ENCODE measurements at places on chromosomes 12 and 14. TPM values are rescaled to one million over a fixed set of nuclear protein-coding genes. Genes with fewer than 3 reads are reported as not detected.
A peak's percentile ranks its signal among the peaks of the same experiment; 100 is the strongest.

DDX11 gene
- 121 TPM for total RNA-seq

- no peaks in the 10 kb centered on the region for H3K4me1 ChIP-seq
- no peak overlapping the region for H3K27ac ChIP-seq
- DNase-seq = no peak
- H3K36me3 ChIP-seq = no peaks in the 10 kb centered on the region
These were observed 127.6 kb upstream of the EVL start for GRCh38 chr14:99937475-99938244.

CD4 gene
- total RNA-seq = 324 TPM

OR6C2 gene
- total RNA-seq = not detected

ADAM21 gene
- not detected for total RNA-seq

GRCh38 chr12:8912914-8913313 lies 1.4 kb upstream of the PHC1 start:
- H3K4me1 ChIP-seq = peaks cover 10% of the 10 kb centered on the region
- H3K4me3 ChIP-seq = no peak overlapping the region
- H3K36me3 ChIP-seq = no peaks in the 10 kb centered on the region
- peaks cover 9% of the 10 kb centered on the region for H3K27me3 ChIP-seq

- H3K36me3 ChIP-seq = no peaks in the 10 kb centered on the region
- peaks cover 4% of the 10 kb centered on the region for H3K27me3 ChIP-seq
These were observed 11.0 kb upstream of the PTPRB start for GRCh38 chr12:70648191-70648590.

NR4A1 gene
- total RNA-seq = 10.5 TPM

- peaks cover 23% of the 10 kb centered on the region for H3K4me1 ChIP-seq
- no peaks in the 10 kb centered on the region for H3K36me3 ChIP-seq
- no peak overlapping the region for H3K27ac ChIP-seq
- no peaks in the 10 kb centered on the region for H3K27me3 ChIP-seq
- no peak overlapping the region for H3K4me3 ChIP-seq
These were observed 21.7 kb downstream of the SNRNP35 start for GRCh38 chr12:123479442-123480180.

DNA sequence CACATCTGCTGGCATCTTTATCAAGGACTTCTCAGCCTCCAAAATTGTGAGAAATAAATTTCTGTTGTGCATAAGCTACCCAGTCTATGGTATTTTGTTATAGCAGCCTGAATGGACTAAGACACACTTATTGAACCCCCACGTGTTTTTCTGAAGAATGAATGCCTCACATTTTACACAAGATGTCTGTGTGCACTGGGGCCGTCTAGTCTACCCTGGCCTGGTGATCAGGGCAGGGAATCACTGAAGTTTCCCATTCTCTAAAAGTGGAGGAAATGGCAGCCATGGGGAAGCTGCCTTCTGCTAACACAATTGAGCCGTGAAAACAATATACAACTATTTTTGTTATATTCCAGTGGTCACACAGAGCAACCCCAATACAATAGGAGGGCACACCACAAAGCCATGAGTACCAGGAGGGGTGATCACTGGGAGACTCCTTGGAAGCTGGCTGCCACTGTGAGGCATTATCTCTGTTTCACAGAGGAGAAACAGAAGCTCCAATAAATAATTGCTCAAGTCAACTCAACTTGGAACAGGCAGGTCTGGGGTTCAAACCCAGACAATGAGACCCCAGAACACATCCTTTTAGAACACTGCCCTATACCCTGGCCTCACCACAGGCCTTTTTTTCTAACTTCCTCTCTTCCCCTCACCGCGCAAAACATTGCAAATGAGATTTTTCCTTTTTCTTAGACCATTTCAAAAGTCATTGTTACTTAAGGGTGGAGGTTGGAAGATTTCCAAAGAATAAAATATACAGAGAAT lies 18.3 kb upstream of the LTA4H start:
- no peaks in the 10 kb centered on the region for H3K27me3 ChIP-seq
- no peak for DNase-seq
- H3K36me3 ChIP-seq = peaks cover 15% of the 10 kb centered on the region
- H3K4me3 ChIP-seq = no peak overlapping the region
- H3K4me1 ChIP-seq = peaks cover 11% of the 10 kb centered on the region
- no peak overlapping the region for H3K27ac ChIP-seq

DNA sequence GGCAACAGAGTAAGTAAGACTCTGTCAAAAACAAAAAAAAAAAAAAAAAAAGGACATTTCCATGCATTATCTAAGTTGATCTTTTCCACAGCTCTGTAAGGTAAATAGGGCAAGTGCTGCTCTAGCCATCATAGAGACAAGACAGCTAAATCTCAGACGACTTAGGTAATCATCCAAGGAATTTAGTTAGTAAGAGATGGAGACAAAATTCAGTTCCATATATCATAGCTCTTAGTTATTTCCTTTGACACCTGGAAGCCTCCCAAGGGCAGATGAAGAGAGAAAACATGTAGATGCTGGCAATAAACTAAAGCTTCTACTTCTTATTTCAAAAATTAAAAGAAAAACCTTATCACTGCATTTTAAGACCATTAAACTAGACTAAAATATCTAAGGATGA lies 48.7 kb downstream of the ST8SIA1 start:
- no peak for DNase-seq
- H3K27me3 ChIP-seq = no peaks in the 10 kb centered on the region
- no peak overlapping the region for H3K27ac ChIP-seq
- peaks cover 26% of the 10 kb centered on the region for H3K4me1 ChIP-seq

ASB2 gene
- 93.9 TPM for total RNA-seq

DNA sequence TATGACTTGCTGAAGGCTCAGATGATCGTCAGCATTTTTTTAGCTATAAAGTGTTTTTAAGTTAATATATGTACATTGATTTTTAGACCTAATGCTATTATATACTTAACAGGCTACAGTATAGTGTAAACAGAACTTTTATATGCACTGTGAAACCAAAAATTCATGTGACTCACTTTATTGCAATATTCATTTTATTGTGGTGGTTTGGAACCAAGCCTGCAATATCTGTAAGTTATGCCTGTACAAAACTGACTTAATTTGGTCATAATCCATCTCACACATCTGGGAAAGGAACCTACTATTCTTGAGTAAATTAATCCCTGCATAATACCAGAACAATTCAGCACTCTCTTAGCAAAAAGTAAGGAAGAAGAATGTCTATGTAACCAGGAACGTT lies 390.7 kb downstream of the SYT1 start:
- H3K27me3 ChIP-seq = no peaks in the 10 kb centered on the region
- no peaks in the 10 kb centered on the region for H3K36me3 ChIP-seq
- DNase-seq = no peak
- H3K27ac ChIP-seq = no peak overlapping the region

TSPAN9 gene
- total RNA-seq = 0.18 TPM

DNA sequence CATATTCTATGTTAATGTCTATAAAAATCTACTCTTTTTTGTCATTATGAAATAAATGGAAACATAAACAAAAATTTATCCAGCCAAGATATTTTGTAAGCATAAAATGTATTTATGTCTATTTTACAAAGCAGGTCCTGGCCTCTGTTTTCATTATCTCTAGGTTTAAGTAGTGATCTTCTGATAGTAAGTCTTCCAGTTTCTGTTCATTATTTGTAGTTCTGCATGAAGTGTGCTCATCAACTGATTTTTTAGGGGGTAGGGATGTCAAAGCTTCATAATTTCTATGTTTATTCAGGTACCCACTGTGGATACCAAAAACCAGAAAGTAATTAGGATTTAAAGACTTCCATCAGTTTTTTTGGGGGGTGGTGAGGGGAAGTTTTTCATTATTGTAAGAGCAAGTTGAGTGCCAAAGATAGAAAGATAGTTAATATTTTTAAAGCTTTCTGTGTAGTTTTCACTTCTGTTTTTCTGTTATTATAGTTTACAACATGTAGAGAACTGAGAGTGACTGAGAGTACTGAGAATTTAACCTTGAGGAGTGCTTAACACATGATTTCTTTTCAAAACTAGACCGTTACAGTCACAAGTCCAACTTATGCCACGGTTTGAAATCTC lies 30.6 kb upstream of the LMO3 start:
- H3K4me3 ChIP-seq = no peak overlapping the region
- H3K4me1 ChIP-seq = no peaks in the 10 kb centered on the region
- H3K27me3 ChIP-seq = no peaks in the 10 kb centered on the region
- H3K36me3 ChIP-seq = no peaks in the 10 kb centered on the region
- H3K27ac ChIP-seq = no peak overlapping the region

GRCh38 chr12:75868501-75868900 lies 163.1 kb downstream of the PHLDA1 start:
- DNase-seq = no peak
- H3K27me3 ChIP-seq = peaks cover 12% of the 10 kb centered on the region
- peaks cover 11% of the 10 kb centered on the region for H3K4me1 ChIP-seq
- H3K27ac ChIP-seq = no peak overlapping the region

DNA sequence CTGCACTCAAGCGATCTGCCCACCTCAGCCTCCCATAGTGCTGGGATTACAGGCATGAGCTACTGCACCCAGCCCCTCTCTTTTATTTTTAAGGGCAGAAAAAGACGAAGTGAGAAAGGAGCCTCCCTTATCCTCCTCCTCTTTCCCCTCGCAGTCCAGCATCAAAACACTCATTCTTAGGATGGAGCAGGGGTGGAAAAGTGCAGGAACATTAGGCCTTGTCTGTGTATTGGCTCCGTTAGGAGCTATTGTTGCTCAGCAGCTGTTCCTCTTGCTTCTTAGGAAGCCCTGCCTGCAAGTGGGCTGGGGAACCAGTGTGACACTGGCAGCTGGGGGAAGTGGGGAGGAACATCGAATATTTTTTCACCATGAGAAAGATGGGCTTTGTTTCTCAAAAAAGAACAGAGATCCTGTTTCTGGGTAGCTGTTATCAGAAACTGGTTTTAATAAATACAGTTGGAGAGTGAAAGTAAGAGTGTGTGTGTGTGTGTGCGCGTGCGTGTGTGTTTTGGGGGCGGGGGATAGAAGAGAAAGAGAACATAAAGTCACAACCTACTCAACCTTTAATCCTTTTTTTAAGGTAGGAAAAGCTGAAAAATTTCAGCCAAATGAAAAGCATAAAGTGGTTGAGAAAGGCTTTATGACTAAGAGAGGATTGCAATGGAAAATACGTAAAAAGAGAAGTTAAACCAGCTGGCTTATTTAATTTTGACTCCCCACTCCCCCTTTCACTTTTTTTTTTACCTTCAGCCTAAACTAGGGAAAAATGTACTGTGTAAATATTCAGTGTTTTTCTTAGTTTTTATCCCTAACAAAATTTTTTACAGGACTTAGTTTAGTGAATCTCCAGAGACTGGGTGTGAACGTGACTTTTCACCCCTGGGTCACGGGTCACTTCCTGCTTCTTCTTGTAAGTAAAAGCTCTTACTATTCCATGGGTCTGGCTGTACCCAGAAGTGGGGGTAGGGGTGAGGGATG lies 197.2 kb upstream of the PLEKHG7 start:
- H3K4me3 ChIP-seq = peak overlapping the region; percentile 74
- peak overlapping the region; percentile 91 for H3K27ac ChIP-seq
- no peaks in the 10 kb centered on the region for H3K27me3 ChIP-seq
- H3K4me1 ChIP-seq = peaks cover 46% of the 10 kb centered on the region
- H3K36me3 ChIP-seq = peaks cover 14% of the 10 kb centered on the region

DNA sequence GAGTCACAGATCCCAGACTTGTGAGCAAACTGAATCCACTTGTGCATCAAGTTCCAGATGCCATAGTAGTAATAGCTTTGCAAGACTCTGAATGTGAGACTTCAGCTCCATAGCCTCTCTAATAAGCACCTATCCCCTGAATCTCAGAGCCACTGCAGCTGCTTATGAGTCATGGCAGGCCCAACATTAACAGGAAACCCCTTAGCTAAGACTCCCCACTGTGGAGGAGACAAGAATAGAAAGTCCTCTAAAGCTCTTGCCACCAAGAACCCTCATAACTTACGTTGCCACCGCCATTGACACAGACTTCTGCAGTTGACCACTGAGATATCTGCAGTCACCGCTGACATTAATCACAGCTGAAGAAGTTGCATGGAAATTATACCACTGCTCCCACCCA lies 62.9 kb upstream of the PDE3A start:
- H3K27me3 ChIP-seq = no peaks in the 10 kb centered on the region
- H3K36me3 ChIP-seq = no peaks in the 10 kb centered on the region
- DNase-seq = no peak
- H3K27ac ChIP-seq = no peak overlapping the region
- H3K4me1 ChIP-seq = no peaks in the 10 kb centered on the region
- no peak overlapping the region for H3K4me3 ChIP-seq

DNA sequence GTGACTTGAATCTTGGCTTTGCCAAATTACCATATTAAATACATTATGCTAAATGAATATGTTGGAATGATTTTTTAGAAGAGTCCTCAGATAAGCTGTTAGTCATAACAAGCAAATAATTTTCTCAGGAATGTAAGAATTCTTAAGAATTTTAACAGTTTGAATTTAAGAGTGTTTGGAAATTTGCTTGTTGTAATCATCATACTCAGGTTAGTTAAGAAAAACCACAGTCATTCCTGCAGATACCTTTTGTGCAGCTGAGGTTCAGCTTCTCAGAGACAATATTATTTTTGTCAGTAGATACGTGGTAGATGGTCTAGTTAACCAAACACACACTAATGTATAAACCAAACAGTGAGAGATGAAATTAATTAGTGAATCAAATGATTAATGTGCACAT lies 8.9 kb downstream of the WNK1 start:
- peaks cover 59% of the 10 kb centered on the region for H3K4me1 ChIP-seq
- H3K27me3 ChIP-seq = no peaks in the 10 kb centered on the region
- H3K36me3 ChIP-seq = peaks cover 60% of the 10 kb centered on the region
- no peak overlapping the region for H3K4me3 ChIP-seq
- H3K27ac ChIP-seq = no peak overlapping the region

GRCh38 chr14:75249251-75249957 lies 29.2 kb upstream of the FOS start:
- H3K27me3 ChIP-seq = peaks cover 56% of the 10 kb centered on the region
- DNase-seq = peak; percentile 92
- peak overlapping the region; percentile 46 for H3K4me3 ChIP-seq
- H3K27ac ChIP-seq = peak overlapping the region; percentile 45
- no peaks in the 10 kb centered on the region for H3K36me3 ChIP-seq

- H3K27me3 ChIP-seq = no peaks in the 10 kb centered on the region
- H3K4me1 ChIP-seq = no peaks in the 10 kb centered on the region
- H3K36me3 ChIP-seq = no peaks in the 10 kb centered on the region
- DNase-seq = no peak
- H3K4me3 ChIP-seq = no peak overlapping the region
- no peak overlapping the region for H3K27ac ChIP-seq
These were observed 277.4 kb downstream of the CCER1 start for GRCh38 chr12:90677552-90677951.

ASCL1 gene
- not detected for total RNA-seq

DNA sequence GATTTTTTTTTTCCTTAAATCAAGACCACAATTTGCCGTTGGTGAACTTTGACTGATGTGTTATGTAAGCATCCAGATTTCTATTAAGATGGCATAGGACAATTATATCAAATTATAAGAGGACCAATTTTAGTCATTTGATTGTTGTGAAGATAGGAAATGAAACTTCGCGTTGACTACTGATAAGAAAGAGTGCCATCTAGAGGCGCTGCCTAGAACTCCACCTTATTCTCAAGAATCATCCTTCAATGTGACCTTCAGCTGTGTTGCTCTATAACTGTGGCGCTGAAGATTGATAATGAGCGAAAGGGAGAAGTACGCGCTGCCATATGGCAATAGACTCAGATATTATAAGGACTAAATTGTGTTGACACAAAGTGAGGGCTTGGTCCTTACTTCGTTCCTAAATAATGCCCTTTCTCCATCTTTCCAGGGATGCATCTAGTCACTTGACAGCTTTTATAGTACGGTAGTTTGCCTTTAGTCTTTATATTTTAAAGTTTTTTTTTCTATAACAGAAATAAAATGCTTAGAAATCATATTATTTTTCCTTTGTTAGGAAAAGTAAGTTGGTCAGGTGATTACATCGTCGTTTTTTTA lies 350.8 kb upstream of the STXBP6 start:
- H3K4me3 ChIP-seq = no peak overlapping the region
- no peaks in the 10 kb centered on the region for H3K4me1 ChIP-seq
- H3K36me3 ChIP-seq = no peaks in the 10 kb centered on the region
- peak; percentile 31 for DNase-seq
- no peak overlapping the region for H3K27ac ChIP-seq
- no peaks in the 10 kb centered on the region for H3K27me3 ChIP-seq
